Ascending aorta (tissue), 2 donors: ENCODE measurements at places on chromosomes 13 and 19.

GRCh38 chr13:66040506-66040905 is 1189.6 kb downstream of the PCDH9 start:
- DNase-seq, result no peak

DNA sequence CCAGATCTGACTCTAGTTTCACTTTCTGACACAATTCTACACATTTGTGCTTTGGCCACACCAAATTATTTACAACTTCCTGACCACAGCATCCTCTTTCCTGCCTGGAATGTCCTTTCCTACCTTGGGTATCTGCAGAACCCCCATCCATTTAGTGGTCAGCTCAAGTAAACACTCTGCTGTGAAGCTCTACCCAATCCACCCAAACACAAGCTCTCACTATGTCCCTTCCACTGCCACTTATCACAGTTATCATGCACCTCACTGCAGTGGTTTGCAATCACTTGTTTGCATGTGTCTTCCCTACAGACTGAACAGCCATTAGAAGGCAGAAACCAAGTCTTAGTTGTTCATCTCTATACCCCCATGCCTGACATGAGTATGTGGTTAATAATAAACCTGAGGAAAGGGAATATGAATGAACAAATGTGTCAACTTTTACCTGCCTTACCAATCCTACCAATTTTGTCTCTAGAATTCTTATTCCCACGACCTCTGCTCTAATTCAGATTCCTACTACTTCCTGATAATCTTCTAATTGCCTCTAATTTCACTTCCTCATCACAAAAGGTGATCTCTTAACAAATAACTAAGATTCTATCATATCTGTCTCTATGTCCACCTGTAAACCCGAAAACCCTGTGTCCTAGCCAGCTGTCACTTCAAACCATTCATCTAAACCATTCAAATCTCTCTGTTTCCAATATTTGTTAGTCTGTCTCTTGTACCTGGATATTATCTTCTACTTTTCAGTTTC is 25.1 kb downstream of the LNX2 start:
- DNase-seq, result no peak

- DNase-seq, result no peak
Observed at GRCh38 chr19:48502350-48503018, 9.2 kb downstream of the LMTK3 start.

- DNase-seq, result no peak
Observed at GRCh38 chr13:42047561-42048341, 697 bp upstream of the DGKH start.

DNA sequence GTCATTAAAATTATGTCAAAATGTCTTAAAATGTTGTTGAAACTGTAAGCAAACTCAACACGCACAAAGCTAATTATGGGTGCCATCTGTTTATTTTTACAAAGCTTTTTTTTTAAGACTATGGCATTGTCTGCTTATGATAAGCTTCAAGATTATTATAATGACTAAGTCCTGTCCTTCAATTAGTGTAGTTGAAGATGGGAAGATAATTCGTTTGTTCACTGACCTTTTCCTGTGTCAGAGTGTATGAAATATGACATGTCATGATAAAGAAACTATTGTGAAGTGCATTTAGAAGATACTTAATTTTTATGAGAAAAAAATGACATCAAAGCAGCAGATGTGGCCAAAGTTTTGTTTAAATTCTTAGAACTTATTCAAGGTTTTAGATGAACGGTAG is 211.3 kb downstream of the PCCA start:
- no peak for DNase-seq

GRCh38 chr19:4044990-4045465 is 21.7 kb downstream of the ZBTB7A start:
- DNase-seq, result no peak

GRCh38 chr13:41006306-41006705 is 12.8 kb downstream of the ELF1 start:
- DNase-seq, result no peak

DNA sequence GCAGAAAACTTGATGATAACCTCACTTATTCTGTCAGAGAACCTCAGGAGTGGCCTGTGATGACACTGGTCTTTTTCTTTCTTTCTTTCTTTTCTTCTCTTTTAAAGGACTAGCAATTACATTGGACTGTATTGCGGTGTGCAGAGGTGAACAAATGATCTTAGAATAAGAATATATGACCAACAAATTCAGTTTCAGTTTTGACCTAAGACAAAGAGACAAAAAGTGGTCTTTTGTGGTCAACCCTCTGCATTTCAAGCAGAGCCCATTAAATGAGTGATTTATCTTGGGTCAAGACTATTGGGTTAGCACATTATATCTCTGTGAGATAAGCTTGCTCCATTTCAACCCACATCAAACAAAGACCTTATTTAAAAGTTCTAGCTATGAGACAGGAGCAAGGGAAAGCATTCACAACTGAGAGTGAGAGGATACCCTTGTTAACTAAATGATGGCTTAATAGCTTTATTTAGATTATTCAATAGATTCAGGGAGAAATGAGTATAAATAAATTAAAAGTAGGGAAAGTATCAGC is 644.4 kb downstream of the PCDH9 start:
- DNase-seq, result no peak
